ENCODE measurements at places on chromosomes 16 and 17. TPM values are rescaled to one million over a fixed set of nuclear protein-coding genes. Genes with fewer than 3 reads are reported as not detected.

Gene CDH15
- not detected for total RNA-seq

Gene NAGS
- 2.5 TPM for total RNA-seq

Gene KRT24
- total RNA-seq = not detected

Gene SLC13A2
- total RNA-seq = not detected

Gene ZNF652
- 27.7 TPM for total RNA-seq

Gene CPNE7
- 0.65 TPM for total RNA-seq

Gene COA3
- 40.8 TPM for total RNA-seq
